Mesothelial cell of epicardium (in vitro differentiated cells): ENCODE measurements at places on chromosomes 16 and 17. TPM values are rescaled to one million over a fixed set of nuclear protein-coding genes. Genes with fewer than 3 reads are reported as not detected.

ITGA2B gene
- 12.2 to 15.9 TPM (median 13.6 TPM) in 3 replicates for total RNA-seq

DNA sequence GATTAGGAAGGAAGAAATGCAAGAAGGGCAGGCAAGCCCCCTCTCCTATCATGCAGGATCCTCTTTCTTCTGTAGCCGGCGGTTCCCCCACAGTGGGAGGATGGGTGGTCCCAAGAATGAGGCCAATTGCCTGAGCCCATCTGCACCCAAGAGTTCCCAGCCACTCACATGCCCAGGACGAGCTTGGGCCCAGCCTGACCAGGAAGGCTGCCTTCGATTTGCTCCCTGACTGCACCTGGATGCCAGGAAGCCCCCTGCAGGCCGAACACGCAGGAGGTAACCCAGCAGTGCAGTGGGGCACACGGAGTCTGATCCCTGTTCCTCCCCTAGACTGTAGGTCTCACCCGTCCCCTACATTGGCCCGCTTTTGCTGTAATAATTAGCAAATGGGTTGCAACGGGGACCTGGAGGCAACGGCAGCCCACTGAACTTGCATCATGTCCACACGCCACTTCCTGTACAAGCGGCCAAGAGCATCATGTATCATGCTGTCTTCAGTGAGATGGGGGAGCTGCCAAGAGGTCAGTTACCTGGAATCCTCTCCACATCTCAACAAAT is 67.5 kb downstream of the AMFR start:
- no peaks in the 10 kb centered on the region for H3K27me3 ChIP-seq
- DNase-seq = no peak
- H3K4me3 ChIP-seq = peak overlapping the region; percentile 28
- H3K27ac ChIP-seq = peak overlapping the region; percentile 83
- peaks cover 33% of the 10 kb centered on the region for H3K4me1 ChIP-seq

DNA sequence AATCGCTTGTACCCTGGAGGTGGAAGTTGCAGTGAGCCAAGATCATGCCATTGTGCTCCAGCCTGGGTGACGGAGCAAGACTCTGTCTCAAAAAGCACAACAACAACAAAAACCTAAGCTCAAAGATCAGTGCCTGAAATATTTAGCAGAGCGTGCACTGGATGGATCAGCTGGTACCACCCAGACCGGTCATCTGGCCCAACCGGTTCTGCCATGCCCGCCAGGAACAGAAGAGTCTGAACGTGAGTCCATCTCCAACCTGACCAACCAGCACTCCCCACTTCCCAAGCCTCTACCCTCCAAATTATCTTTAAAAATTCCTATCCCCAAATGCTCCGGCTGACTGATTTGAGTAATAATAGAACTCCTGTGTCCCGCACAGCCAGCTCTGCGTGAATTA is 1.5 kb upstream of the UQCC4 start:
- no peaks in the 10 kb centered on the region for H3K36me3 ChIP-seq

GRCh38 chr16:3673201-3673600 is 18.7 kb downstream of the DNASE1 start:
- H3K4me1 ChIP-seq = no peaks in the 10 kb centered on the region
- H3K36me3 ChIP-seq = peaks cover 48% of the 10 kb centered on the region
- H3K27ac ChIP-seq = peak overlapping the region; percentile 25
- no peak for DNase-seq
- no peaks in the 10 kb centered on the region for H3K27me3 ChIP-seq

HS3ST2 gene
- total RNA-seq = not detected in 3 replicates
